ENCODE measurements at places on chromosomes 1 and 21.
A peak's percentile ranks its signal among the peaks of the same experiment; 100 is the strongest.

- DNase-seq = peak; percentile 96
These were observed 14.8 kb upstream of the BTG2 start for GRCh38 chr1:203290261-203291089.

GRCh38 chr1:200103966-200104583 lies 76.6 kb downstream of the NR5A2 start:
- DNase-seq = no peak

DNA sequence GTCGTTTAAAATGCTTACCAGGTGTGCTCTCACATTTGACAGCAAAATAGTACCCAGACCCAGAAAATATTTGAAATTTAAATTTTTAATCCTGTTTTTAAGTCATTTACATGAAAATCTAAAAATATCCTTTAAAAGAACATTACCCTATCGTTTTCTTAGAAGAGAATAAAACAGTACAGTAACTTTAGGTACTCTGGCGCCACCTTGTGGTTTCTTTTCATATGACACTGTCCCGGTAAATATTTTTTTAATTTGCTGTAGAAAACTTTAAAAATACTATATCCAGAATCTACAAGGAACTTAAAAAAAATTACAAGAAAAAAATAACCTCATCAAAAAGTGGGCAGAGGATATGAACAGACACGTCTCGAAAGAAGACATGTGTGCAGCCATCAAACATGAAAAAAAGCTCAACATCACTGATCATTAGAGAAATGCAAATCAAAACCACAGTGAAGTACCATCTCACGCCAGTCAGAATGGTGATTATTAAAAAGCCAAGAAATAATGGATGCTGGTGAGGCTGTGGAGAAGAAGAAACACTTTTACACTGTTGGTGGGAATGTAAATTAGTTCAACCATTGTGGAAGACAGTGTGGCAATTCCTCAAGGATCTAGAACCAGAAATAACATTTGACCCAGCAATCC lies 129.2 kb downstream of the RGS21 start:
- DNase-seq = peak; percentile 36

GRCh38 chr1:186295980-186296379 lies 79.1 kb downstream of the TPR start:
- DNase-seq = no peak

- no peak for DNase-seq
These were observed 64.2 kb upstream of the CD1D start for GRCh38 chr1:158116311-158117167.

- no peak for DNase-seq
These were observed 21.7 kb upstream of the ZNF362 start for GRCh38 chr1:33234588-33234990.

DNA sequence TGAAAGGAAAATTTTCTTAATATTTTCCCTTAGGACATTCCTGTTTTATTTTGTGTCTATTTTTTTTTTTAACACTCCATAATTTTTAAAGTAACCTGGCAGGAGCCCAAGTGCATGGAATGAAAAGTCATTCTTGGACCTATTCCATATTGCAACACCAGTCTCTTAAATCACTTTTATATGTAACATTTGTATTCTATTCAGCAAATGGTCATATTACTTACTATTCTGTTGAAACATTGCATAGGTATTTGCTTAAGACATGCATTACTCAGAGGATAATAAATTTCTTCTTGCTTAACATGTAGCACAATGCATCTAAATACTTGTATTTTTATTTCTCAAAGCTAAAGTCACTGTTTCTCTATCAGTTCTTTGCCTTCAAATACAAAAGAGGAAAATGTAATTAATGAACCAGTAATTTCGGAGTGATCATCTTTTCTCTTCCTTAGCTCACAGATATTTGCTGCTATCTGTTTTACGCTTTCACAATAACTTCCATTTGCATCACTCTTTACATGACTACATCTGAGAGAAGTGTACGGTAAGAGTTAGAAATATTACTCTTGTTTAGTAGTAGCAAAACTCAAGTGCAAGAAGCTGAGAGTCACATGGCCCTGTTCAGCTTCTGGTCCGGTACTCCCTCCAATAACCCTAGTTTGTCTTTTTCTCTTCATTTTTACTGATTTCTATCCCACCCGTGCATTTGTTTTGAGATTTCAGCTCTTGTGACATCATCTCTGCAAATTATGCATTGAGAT lies 394.8 kb downstream of the USP25 start:
- DNase-seq = no peak

- peak; percentile 27 for DNase-seq
These were observed at the start of gene EFNA1 for GRCh38 chr1:155127105-155127966. Gene EFNA1, plus strand, starts transcription at chr1:155127876. Its CDS starts 102 bp downstream, at chr1:155127978.

GRCh38 chr1:243732637-243733036 lies 117.4 kb downstream of the AKT3 start:
- DNase-seq = no peak

- DNase-seq = no peak
These were observed 510.2 kb downstream of the KCNT2 start for GRCh38 chr1:196098000-196098399.

- DNase-seq = no peak
These were observed 50.3 kb downstream of the USP24 start for GRCh38 chr1:55164906-55165305.

DNA sequence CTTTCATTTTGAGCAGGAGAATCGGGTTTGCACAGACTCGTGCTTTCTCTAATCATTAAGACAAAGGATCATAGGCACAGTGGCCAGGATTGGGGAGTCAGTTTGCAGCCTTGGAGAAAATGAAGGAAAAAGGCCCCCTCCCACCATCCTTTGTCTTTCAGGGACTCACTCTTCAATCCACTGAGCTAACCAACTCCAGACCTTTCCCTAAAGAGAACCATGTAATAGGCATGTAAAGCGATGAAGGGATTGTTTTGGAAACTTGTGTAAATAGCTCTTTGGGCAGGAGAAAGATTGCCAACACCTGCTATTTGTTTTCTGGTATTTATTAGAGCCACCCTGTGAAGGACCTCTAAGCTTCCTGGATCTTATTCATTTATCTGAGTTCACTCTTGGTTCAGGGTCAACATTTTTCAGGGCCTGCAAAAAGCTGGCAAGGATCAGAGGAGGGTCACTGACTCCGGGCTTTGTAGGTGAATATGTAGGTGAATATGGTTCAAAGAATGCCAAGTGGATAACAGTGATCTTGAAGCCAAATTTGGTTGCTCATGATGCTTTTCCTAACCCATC lies 192.6 kb upstream of the FGGY start:
- DNase-seq = no peak

DNA sequence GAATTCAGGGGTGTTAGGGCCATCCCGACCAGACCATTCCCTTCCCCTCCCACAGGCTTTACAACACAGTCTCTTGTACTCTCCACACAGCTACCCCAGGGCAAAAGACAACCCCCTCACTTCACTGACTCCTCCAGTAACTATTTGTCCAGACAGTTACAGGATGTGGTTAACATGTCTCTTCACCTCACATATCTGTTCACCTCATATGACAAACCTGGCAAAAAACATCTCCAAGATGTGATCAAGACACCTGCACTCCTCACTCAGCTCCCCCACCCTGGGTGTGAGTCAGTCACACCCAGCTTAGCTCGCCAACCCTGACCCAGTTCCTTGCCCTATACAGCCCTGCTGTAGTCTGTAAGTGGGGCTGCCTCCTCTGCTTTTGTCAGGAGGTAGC lies 490.5 kb upstream of the CHRM3 start:
- DNase-seq = no peak

DNA sequence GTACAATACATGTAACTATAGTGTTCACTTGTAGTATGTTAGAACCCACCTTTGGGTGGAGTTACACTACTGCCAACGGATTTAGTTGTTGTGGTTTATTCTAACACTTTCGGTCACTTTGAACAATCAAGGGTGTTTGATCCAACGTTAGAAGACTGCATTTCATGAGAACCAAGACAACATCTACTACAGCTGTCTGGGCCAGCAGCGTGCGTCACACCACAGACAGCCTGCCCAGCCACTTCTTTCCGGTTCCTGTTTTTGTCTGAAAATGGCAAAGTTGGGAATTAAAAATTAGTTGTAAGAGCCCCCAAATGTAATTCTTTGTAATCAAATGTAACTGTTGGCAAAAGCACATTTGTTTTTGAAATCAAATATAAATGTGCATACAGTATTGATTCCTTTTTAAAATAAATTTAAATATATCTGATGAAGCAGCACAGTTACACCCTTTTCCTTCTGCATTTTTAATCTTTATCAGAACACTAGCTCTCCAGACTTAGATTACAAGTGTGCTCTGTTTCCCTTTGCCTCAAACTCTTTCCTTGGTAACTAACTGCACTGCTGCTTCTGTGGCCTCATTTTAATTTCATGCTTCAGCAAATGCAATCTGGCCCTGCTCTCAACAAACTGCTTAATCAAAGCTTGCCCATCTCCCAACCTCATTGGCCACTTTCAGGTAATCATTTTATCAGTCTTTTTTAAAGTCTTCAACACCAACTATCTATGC lies 86.6 kb upstream of the DPH5 start:
- peak; percentile 70 for DNase-seq

- no peak for DNase-seq
These were observed 30.1 kb downstream of the RNF2 start for GRCh38 chr1:185075476-185075875.

DNA sequence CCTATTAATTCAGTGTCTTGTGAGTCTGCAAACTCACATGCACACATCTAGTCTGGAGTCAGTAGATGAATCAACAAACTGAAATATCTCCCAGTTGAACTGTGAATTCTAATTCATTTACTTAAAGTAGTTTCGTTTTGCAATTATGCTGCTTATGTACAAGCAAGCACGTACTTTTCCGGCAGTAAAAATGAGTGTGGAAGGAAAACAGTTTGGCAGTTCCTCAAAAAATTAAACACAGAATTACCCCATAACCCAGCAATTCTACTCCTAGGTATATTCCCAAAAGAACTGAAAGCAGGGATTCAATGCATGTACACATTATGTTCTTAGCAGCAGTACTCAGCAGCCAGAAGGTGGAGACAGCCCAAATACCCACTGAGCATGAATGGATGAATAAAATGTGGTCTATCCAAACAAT lies 49.3 kb downstream of the GNB1 start:
- no peak for DNase-seq

- no peak for DNase-seq
These were observed 26.6 kb downstream of the TENT5C start for GRCh38 chr1:117632269-117633067.

- no peak for DNase-seq
These were observed 54.5 kb downstream of the RNF187 start for GRCh38 chr1:228541725-228542124.

- no peak for DNase-seq
These were observed 70.0 kb upstream of the KIAA1614 start for GRCh38 chr1:180842491-180843275.

DNA sequence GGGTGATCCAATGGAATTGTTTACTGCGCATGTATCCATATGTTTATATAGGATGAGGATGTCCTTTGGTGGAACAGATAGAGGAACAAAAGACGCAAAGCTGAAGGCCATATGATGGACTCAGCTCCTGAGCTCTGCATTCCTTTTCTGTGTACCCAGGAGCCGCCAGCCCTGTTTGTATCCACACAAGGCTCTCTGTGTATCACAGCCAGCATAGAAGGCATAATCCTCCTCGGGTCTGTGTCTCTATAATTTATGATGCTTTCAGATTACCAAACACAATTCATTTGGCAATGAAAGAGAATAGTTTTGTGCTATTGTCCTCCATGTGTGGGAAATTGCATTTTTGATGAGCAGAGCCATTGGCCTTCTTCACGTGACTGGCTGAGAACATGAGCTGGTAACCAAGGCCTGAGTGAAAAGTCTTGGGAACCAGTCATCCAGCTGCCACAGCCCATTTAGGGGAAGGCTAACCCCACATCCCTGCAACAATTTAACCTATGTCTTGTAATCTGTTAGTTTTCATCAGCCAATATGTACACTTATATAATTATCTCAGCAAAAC lies 119.2 kb downstream of the PBX1 start:
- no peak for DNase-seq

GRCh38 chr1:16116002-16116401 lies 39.9 kb downstream of the EPHA2 start:
- no peak for DNase-seq

DNA sequence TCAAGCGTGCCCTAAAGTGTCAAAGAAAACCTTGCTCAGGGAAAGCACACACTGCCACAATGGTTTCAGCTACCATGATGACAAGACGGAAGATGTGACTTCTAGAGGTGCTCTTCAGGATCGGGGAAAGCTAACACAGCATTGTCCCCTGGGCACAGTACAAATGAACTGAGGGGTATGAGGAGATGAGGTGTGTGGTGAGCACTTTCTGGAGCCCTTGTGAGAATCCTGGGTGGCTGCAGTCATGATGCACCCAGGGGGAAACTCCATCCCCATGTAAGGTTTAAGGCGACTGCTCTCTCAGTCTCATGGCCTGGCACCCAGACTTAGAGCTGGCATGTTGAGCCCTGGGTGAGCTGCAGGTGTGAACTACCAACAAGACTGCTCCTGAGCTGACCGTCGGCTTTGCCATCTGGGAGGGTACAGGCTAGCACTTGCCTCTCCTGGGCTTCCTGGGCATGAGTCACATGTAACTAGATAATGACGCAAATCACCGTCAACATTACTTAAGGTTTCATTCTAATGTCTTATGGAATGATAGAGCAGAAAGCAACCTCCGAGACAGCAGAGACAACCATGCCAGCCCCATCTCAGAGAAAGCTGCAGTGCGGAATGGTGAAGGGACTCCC lies 144.6 kb downstream of the CLIC6 start:
- no peak for DNase-seq

DNA sequence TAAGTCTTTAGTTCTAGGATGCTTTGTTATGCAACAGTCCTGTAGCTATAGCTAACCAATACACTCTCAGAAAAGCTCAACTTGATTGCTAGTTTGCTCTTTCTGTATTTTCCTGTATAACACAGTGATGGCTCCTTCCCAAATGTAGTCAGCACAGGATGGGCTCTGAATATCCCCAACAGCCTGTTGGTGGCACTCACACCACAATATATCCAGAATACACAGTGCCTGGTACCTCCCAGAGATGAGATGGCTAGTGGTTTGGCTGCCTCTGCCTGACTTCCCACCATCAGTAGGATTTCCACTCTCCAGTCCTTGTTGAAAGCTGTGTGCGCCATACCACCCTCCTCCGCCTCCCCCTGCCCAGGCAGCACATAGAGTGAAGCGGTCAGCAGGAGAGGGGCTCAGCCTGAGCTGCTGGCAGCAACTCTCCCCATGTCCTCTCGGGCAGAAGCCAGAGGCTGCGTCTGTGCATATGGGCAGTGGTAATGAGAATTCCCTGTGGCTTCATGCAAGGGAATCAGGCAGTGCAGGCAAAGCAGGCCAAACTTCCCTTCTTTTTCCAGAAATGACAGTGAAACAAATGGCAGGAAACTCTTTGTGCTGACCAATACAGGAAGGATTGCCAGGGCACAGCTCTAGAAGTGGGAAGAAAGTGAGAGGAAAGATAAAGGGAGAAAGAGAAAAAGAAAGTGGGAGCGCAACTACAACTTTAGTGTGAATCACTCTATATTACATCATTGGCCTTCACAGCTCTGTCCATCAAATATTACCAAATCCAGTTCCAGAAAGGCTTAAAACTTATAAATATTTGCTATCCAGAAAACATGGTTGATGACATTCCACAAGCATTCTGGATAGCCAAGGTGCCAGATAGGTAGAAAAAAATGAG lies 49.7 kb downstream of the LMX1A start:
- no peak for DNase-seq

Measured in T follicular helper cell (primary cell).